ENCODE measurements at places on chromosomes 6 and 20.

GRCh38 chr6:16355238-16355637, 116.9 kb downstream of the GMPR start:
- DNase-seq = no peak

- DNase-seq = no peak
These were observed 43.0 kb downstream of the HDDC2 start for GRCh38 chr6:125258651-125259353.

DNA sequence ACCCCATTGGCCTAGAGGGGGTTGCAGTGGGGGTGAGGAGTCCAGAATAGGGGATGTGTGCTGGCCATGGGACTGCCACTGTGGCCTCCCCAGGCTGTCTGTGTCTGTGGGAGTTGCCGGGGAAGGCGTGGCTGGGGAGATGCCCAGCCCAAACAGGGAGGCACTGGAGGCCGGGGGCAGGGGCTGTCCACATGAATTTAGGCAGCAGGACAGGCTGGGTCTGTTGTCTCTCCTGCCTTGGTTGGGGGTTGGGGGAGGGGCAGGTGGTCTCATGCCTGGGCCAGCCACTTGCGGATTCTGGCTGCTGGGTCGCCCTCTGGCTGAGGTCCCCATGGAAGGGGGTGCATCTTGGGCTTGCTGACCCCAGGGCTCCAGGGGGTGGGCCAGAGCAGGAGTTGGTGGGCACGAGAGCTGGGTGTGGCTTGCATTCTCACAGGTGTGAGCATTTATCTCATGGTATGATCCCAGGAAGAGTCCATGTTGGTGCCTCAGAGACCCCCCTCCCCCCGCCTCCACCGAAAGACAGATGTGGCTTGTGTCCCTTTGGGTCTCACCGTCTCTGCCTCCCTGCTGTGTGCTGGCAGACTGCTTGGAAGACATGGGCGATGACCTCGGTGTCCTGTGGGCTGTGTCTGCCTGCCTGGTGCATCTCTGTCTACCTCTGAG, 4.0 kb downstream of the SOX18 start:
- no peak for DNase-seq

DNA sequence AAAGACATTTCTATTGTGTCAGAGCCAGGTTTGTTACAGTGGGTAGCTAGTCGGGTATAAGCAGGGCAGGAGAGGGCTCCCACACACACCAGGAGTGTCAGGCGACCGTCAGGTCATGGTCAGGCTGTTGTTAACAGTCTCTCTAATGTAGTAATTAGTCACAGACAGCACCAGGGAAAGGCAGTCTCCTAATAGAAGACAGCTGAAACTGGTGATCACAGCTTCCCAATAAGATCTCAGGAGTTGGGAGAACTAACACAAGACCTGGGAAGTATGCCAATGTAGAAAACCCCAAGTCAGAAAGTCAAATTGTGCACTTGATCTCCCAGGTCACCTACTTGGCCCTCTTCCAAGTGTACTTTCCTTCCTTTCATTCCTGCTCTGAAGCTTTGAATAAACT, 53.0 kb upstream of the GPR6 start:
- no peak for DNase-seq

- DNase-seq = no peak
These were observed 141.5 kb upstream of the TOP1 start for GRCh38 chr20:40887105-40887504.

GRCh38 chr6:10421158-10421920, 6.5 kb upstream of the TFAP2A start:
- DNase-seq = no peak

DNA sequence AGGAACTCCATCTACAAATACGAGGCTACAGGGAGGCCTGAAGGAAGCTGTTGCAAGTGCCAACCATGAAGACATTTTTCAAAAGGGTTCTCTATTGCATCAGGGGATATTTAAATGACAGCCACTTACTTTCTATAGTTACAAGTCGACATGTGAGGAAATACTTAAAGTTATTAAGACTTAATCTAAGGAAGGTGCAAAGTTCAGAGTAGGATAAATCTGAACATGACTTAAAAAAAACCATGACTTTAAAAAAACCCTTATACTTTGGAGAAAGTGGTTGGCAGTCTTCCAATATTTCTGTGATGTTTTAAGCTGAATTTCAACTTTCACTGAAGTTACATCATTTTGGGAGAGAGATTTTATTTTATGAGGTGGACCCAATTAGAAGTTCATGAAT, 56.3 kb upstream of the EMILIN3 start:
- DNase-seq = no peak

DNA sequence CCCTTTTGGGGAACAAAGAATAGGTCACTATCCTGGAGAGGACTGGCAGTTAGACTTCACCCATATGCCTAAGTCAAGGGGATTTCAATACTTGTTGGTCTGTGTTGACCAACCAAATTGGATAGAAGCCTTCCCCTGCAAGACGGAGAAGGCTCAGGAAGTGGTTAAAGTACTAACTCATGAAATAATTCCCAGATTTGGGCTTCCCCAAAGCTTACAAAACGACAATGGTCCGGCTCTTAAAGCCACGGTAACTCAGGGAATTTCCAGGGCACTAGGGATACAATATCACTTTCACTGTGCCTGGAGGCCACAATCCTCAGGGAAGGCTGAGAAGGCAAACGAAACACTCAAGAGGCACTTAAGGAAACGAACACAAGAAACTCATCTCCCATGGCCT, 223.1 kb downstream of the GMPR start:
- no peak for DNase-seq

- no peak for DNase-seq
These were observed 58.1 kb downstream of the RREB1 start for GRCh38 chr6:7165890-7166267.

DNA sequence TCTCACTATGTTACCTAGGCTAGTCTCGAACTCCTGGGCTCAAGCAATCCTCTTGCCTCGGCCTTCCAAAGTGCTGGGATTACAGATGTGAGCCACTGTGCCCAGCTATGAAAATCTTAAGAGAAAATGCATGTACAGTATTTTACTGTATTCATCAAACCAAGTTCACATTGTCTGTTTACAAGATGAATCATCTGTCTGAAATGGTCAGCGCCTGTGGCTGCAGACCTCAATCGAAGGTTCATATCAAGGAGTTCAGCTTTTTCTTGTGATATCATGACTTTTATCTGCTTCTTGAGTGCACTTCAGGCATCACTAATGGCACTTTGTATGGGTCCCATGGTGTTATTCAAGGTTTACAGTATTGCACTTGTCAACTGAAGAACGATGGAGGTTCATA, 155.1 kb downstream of the SLC16A10 start:
- no peak for DNase-seq

DNA sequence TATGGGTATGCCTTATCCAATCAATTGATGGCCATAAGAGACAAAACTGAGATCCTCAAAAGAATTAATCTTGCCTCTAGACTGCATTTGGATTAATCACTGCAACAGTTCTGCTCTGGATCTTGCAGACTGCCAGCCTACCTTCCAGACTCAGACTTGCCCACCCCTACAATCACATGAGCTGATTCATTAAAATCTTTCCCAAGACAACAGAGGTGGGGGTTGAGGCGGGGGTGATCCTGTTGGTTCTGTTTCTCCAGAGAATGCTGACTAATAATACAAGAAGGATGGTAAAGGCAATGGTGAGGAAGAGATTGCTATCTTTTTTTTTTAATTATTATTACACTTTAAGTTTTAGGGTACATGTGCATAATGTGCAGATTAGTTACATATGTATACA, 43.7 kb upstream of the MEI4 start:
- DNase-seq = no peak

- DNase-seq = no peak
These were observed 498 bp upstream of the PRDM1 start for GRCh38 chr6:106085692-106085983.

GRCh38 chr6:52363228-52363867, 1.4 kb downstream of the PAQR8 start:
- DNase-seq = no peak

GRCh38 chr6:86535100-86535499, 402.2 kb upstream of the HTR1E start:
- DNase-seq = no peak

DNA sequence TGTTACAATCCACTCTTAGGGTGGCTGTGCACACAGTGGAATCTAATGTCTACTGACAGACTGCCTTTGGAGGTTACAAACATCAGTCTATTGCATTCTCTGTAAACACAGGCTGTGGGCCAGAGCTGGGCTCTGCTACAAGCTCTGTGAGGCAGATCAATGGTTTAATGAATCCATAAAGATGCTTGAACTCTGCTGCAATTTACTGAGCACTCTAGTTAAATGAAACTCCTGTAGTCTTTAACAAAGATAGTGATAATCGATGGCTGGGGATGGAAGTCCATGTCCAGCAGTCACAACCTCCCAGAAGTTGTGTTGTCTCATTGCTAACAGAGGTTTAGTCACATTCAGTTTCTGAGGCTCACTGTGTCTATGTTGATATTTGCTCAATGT, 50.5 kb downstream of the SOBP start:
- no peak for DNase-seq

- no peak for DNase-seq
These were observed 43.3 kb upstream of the TNFRSF21 start for GRCh38 chr6:47352966-47353365.

DNA sequence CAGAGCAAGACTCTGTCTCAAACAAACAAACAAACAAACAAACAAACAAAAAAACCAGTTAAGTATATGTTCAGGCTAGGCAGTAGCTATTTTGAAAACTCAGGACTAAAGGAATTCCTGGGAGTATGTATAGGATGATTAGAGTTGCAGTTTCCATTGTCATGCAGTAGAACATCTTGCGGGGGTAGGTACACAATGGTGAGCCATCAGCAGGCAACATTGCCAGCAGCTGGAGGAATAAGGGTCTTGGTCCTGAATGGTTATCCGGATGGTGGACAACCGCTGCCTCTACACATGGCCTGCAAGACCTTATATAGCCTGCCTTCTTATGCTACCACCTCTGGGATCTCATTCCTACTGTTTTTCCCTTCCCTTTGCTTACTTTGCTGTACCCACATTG, 297.5 kb downstream of the SOX4 start:
- DNase-seq = no peak

DNA sequence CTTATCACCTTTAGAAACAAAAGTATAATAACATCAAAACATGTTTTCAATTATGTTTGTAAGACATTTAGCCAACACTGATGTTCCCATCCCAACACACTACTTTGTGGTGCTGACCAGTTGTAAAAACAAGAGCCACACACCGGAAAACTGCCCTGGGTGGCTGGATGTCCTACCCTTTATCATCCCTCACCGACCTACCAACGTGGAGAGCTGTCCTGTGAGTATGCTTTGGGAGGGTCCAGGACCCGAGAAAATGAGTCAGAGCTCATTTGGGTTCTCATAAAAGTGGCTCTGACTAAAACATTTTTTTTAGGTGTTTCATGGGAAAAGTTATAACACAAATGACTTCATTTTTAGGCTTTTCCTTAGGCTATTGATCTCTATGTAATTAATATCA, 29.3 kb upstream of the CTAGE9 start:
- no peak for DNase-seq

DNA sequence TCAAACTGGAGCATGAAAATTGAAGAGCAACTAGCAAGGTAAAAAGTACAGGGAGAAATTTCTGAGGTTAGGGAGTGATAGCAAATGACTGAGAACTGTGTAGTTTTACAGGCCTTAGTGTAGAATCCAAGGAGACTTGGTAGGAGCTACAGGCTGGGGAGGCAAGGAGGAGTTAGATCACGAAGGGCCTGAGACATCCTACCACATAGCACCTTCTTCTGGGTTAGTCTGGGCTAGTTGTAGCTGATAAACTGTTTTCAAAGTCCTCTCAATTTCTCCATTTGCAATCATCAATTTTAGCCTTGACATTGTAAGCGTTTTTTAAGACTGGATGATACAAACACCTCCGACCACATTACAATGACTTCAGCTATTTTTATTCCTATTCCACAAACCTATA, 209.7 kb downstream of the TMEM200A start:
- no peak for DNase-seq

DNA sequence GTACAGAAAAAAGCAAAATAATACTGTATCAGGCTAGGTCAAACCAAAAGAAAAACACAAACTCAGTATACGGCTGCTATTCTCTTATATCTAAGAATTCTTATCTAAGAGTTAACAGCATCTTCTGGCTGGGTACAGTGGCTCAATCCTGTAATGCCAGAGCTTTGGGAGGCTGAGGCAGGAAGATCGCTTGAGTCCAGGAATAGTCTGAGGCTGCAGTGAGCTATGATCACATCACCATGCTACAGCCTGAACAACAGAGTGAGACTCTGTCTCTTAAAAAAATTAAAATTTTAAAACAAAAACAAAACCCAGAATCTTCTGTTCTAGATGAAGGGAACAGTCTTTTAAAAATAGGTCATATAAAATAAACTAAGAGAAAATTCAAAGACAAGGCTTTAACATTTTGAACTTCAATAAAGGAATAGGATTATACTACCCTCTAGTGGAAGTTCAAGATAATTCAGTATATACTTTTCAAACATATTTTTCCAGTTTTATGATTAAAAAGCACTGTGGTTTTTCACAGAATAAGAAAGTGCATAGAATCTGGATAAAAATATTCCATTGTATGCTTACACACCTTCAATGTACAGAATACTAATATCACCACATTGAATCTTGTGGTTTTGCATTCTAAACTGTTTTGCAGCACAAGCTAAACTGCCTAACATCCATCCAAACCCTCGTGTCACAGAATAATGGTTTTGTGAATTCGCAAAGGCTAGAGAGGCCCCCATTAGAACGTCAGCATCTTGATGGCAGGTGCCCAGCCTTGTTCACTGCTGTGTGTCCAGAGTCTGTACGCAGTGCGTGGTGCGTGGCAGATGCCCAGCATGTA, 39.3 kb downstream of the DTNBP1 start:
- no peak for DNase-seq

- DNase-seq = no peak
These were observed 98.9 kb downstream of the ZNF217 start for GRCh38 chr20:53494753-53495152.

DNA sequence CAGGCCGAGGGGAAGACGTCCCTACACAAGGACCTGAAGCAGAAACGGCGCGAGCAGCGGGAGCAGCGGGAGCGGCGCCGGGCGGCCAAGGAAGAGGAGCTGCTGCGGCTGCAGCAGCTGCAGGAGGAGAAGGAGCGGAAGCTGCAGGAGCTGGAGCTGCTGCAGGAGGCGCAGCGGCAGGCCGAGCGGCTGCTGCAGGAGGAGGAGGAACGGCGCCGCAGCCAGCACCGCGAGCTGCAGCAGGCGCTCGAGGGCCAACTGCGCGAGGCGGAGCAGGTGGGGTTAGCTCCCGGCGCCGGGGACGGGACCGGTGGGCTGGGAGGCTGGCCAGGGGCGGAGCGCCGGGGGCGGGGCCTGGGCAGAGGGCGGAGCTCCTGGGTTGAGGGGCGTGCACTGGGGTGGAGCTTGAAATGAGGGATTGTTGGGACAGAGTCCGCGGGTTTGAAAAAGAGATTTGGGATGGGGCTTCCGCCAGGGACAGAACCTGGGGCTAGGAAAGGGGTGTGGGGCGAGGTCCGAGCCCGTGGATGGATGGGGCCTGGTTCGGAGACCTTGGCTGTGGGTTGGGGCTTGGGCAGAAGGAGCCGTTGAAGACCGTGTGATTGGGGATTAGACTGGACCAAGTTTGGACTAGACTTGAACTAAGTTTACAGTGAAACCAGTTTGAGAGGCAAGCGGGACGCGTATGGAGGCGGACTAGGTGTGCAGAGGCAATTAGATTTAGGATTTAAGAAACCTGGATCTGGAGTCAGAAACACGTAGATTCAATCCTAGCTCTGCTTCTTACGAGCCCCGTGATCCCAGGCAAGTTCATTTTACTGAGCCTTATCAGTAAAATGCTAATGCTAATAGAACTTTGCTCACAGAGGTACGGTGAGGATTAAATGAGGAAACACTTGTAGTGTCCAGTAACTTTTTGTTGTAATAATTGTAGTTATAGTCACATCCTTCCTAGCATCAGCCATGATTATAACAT, 20.9 kb downstream of the DEF6 start:
- DNase-seq = no peak
